T-helper 2 cell treated with Interferon-gamma antibody and Interleukin-4, amounts not matched to agents 5 μg/mL and 100 μg/mL, for 36 hours (primary cell): ENCODE measurements at places on chromosomes 4 and X.

GRCh38 chr4:120704538-120704937 lies 218.0 kb downstream of the PRDM5 start:
- DNase-seq = no peak

DNA sequence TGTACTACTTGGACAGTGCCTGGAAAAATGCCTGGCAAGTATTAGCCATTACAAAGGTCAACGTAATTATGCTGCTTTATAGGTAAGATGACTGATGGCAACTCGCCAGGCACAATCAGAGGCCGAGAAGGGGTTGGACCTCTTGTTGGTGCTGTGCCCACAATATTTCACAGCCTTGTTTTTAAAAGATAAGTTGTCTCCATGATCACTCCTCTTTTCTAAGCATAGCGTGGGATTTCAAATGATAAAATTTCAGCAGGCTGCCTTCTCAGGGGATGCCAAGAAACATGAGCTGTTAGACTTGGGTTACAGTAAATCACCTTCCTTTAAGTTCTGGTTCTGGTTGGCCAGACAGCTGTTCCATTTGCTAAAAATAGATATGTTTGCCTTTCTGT lies 26.9 kb downstream of the HOPX start:
- no peak for DNase-seq

DNA sequence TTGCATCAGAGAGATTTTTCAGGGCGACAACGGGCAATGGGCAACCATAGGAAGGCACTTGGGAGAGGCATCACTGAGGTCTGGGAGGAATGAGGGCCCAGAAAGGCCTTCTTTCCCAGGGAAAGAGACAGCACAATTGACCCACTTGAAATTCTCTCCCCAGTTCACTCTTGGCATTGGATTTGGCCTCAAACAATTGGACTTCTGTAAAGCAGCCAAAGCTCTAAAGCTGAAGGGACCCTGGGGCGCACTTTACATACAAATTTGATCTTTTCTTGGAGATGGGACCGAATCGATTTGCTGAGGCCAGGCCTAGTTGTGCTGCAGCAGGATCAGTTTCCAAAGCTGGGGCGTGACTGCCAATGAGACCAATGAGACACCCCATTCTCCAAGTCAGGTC lies 3.2 kb downstream of the ARHGAP36 start:
- no peak for DNase-seq

GRCh38 chrX:87338510-87338909 lies 179.1 kb upstream of the KLHL4 start:
- no peak for DNase-seq

- DNase-seq = no peak
Observed at GRCh38 chr4:189786447-189786846, 154.2 kb upstream of the FRG1 start.

- no peak for DNase-seq
Observed at GRCh38 chr4:16706251-16706650, 192.2 kb downstream of the LDB2 start.

GRCh38 chr4:25799522-25799921 lies 63.3 kb downstream of the SEL1L3 start:
- no peak for DNase-seq

DNA sequence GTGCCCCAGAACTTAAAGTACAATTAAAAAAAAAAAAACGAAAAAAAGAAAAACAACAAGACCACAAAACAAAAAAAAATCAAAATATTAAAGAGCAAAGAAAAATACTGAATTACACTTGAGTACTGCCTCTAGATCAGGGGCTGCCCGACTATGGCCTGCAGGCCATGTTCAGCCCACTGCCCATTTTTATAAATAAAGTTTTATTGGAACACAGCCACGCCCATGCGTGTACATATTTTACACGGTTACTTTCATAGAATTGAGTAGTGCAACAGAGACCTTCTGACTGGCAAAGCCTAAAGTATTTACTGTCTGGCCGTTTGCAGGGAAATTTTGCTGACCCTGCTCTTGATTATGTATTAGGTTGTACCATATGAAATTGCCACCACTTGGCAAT lies 130.5 kb downstream of the ATXN3L start:
- no peak for DNase-seq

DNA sequence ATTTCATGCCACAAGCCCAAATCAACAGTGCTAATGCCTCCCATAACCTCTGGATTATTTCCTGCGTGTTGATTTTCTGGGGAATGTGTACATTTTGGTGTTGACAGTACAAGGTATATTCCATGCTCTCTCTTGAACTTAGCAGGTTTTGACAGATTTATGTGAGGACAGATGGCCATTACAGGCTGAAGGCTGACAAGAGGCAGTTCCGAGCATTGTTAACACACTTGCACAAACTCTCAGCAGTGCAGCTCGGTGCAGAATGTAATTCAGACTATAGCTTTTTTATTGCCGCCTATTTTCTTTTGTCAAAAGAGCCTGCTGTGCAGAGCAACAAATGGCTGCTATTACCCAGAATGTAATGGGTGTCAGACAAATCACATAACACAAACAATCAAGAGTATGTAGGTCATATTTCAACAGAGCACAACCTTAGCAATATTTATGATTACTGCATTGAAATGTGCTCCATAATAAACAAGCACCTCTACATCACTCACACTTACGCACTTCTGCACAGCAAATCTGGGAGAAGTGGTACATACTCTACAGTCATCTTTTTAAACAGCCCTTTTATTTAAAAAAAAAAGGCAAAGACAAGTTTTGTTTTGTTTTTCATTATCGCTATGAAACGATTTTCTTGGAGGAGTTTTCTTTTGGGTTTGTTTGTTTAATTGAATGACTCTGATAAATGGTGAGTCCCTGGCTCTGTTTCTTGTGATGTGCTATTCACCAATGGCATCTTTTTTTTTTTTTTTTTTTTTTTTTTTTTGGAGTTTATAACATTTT lies 71.6 kb downstream of the PPARGC1A start:
- no peak for DNase-seq

DNA sequence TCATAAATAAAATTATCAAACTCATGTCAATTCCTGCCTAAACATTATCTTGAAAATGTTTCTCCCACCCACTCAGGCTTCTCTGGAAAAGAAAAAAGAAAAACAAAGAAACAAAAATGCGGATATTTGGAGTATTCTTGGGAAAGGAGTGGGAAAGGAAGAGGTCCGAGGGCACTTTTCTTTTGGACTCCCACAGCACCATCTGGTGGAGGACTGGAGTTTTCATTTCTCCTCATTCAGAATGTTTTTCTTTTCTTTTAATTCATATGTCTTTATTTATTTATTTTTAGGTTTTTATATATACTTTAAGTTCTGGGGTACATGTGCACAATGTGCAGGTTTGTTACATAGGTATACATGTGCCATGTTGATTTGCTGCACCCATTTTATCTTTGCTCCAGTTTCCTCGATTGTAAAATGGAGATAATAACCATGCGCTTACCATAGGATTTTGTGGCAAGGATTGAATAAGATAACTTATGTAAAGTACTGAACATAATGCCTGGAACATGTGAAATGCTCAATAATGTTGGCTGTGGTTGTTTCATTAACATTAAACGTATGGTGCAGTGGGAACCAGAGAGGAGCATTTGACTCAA lies 8.0 kb upstream of the KCNE5 start:
- DNase-seq = no peak
